ENCODE measurements at places on chromosomes 16 and 17.

DNA sequence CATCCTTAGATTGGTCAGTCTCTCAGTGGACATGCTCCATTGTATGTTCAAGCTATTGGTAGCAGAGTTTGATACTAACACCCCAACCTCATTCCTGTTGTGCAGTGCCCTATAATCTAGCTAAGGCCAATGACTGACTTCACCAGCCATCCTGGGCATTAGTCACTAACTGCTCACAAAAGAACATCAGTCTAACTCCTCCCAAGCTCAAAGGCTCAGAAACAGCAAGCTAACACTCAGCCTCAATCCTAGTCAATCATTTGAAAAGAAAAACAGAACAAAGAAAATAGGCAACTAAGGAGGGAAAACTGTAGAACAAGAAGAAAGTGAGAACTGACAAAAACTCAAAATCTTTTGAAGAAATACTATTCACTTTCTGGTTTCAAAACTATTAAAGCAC is 199.1 kb upstream of the C17orf78 start:
- DNase-seq, result no peak

DNA sequence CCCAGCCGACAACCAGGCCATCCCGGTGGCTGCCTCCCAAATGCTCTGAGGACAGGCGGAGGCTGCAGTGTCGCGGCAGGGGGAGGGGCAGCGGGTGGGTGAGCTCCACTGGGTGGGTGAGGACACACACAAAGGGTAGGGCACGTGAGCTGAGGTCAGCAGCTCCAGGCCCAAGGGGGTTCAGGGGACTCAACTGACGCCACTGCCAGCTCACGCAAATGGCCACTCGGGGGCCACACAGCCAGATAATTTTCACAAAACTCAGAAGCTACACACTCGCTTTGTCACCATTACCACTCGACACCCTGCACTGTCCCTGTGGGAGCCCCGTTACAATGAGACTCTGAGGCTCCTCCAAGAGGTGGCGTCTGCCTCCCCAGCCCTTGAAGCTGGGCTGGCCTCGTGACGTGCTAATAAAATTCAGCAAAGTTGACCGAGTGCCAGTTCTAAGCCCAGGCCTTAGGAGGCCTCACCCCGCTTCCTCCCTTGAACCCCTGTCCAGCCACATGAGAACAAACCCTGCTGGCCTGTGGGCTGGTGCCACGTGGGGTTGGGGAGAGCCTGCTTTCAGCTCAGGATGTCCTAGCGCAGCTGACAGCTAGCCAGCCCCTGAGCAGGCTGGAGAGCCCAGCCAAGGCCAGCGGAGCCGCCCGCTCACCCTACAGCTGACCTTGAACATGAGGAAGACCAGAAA is 56.9 kb downstream of the RMI2 start:
- DNase-seq, result no peak

- no peak for DNase-seq
Measured at GRCh38 chr17:77887464-77888241, 70.8 kb upstream of the TNRC6C start.

DNA sequence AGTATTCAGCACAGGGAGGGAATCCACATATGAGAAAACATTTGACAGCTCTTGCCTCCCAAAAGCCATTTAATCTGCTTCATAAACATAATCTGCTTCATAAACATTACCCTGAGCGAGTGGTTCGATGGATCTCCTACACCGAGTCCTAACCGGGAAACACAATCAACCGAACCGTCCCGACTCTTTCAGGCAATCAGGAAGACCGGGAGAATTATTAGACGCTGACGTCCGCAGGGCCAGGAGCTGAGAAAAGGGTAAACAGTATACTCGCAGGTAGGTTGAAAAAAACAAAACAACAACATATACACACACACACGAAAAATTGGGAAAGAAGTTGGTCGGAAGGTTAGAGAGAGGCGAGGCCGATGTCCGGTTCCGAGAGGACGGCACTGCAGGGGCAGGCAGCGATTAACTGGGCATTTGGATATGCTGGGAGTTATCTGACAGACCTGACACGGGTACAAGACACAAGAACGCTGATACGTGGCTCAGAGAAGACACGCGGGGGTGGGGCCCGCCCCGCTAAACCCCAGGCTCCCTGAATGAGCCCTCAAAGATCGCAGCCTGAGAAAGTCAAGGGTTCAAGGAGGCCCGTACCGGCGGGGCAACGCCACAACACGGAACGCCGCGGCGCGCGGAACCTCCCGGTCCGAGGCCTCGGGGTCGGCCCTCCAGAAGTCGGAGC is 585 bp downstream of the AP1G1 start:
- no peak for DNase-seq

DNA sequence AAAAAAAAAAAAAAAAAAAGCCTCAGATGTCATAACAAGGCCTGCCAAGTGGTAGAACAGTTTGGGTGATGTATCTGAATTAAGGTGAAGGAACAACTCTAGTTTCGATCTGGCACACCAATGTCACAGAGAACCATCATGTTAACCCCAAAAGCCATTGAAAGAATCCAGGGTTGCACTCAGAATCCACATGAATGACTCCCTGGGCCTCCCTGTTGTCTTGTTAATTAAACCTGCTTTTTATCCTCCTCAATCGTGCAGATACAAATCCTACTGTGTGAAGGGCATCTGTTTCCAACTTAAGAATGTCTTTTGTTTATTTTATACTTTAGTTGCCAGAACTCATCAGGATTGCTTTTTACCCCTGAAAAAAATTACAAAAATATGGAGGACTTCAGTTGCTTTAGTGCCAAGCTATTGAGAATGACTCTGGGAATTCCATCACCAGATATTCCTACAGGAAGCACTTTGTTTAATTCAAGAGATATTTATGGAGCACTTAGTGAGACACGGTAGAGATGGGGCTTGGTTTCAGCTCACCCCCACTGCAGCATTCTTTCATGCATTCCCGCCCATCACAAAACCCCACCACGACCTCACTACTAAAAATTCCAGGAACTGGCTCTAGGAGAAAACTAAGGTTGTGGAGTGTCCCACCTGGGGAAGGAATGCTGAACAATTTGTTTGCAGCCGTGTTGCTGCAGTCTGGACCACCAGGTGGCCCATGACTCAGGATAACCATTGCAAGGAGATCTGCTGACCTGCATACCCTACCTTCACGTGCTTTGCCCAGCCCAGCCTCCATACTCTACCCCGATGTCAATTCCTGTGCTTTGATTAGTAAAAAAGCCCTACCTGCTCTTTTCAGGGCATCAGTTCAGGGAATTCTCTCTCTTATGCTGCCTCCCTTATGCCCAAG is 63.8 kb upstream of the GPRC5B start:
- DNase-seq, result no peak

GRCh38 chr17:82092995-82093751 is 4.9 kb downstream of the FASN start:
- DNase-seq, result no peak

DNA sequence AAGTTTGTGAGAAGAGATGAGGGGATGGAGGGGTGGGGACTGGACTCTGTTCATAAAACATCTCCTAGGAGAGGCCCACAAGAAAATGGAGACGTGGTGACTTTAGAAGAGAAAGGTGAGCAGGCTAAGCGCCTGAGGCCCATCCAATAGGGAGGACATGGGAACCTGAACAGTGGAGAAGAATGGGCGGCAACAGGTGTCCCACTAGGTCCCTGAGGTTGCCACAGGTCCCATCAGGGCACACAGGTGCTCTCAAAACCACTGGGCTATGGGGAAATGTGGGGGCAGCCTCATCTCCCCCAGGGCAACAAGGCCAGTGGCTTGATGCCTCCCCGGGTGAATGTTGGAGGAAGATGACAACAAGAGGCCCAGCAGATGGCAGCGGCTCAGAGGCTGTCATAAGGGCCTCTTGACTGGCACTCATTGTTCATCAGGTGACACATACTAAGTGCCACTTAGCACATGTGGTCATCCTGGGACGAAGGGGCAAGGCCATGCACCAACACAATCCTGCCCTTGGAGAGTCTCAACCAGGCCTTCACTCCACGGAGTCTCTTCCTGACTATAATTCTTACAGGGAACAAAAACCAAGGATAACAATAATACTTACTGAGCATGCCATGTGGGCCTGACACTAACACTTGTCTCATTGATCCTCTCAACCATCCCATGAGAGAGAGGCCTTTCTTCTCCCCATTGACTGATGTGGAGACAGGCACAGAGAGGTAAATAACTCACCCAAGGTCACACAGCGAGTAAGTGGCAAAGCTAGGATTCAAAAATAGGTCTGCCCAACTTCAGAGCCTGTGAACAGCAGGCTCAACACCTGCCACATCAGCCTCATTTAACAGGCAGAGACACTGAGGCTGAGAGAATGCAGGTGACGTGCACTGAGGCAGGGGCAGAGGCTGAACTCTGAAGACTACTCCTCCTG is 38.0 kb downstream of the CUEDC1 start:
- DNase-seq, result no peak

DNA sequence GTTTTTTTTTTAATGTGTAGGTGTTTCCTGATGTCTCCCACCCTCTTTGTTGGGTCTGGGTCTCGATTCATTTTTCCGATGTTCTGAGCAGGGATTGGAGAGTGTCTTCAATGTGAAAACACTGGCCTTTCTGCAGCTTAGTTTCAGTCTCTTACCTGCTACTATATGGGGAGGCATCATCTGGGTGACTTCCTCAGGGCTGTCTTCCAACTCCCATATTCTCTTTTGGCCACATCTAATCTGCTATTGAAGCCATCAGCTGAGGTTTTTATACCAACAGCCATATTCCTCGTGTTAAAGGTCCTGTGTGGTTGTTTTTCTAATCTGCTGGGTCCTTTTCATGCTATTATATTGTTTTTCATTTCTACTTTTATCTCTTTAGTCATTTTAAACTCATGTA is 13.2 kb upstream of the SSTR5 start:
- DNase-seq, result no peak

- DNase-seq, result no peak
Measured at GRCh38 chr17:53471514-53471913, 351.2 kb upstream of the KIF2B start.

DNA sequence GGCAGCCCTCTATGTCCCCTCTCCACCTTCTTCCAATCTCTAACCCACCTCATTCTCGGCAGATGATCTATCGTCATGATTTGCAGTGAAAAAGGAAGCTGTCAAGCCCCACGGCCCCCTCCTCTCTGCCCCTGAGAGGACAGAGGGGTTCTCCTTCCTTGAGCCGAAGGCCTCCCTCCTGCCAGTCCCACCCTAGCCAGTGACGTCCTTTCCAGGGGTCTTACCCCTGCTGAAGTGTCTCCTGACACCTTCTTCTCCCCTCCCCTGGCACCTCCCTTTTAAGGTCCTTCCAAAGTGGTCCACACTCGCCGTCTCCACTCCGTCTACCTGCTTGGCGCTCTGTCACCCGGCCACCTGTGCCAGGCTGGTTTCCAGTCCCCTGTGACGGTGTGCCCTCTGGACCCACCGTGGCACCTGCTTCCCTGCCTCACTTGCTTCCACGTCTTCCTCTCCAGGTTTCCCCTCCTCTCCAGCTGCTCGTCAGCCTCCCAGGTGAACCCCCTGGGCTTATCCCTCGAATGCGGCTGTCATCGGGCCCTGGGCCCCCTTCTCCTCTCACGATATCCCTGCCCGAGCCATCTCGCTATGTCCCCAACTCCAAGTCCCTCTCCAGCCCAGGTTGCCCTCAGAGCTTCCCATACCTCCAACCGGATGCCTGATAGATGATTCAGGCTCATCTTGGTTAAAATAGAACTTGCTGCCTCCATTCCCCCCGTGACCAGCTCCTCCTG is 5.7 kb downstream of the CCDC102A start:
- DNase-seq, result no peak

GRCh38 chr17:63647065-63647725 is 25.0 kb downstream of the MAP3K3 start:
- DNase-seq, result no peak

DNA sequence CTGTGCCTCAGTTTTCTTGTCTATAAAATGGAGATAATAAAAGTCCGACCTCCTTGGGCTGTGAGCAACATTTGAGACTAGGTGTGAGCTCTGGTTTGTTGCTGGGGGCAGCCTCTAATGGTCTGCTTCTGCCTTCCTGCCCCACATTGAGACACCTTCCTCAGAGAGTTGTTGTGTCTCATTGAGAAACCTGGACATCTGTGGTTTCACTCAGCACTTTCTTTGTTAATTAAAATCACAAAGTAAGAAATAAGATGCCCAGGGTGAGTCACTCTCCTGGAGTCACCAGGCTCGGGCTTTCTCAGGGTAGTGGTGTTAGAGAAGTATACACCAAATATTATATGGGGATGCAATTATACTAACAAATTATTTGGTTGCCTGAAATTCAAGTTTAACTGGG is 389.2 kb upstream of the SALL1 start:
- no peak for DNase-seq

DNA sequence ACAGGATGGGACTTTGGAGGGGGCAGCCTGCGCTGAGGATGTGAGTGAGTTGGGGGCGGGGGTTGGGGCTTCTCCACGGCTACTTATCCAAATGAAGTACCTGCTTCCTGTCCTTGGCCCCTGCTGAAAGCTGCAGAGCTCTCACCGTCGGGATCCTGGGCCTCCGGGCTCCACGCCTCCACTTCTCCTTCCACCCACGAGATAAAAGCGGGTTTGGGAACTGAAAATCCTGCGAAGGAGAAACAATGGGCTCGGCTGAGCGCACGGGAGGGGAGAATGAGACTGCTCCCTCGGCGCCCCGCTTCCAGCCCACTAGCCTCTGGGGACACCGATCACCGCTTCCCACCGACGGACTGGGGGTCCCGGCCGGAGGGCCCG is 486 bp downstream of the ZNF785 start:
- DNase-seq, result no peak

DNA sequence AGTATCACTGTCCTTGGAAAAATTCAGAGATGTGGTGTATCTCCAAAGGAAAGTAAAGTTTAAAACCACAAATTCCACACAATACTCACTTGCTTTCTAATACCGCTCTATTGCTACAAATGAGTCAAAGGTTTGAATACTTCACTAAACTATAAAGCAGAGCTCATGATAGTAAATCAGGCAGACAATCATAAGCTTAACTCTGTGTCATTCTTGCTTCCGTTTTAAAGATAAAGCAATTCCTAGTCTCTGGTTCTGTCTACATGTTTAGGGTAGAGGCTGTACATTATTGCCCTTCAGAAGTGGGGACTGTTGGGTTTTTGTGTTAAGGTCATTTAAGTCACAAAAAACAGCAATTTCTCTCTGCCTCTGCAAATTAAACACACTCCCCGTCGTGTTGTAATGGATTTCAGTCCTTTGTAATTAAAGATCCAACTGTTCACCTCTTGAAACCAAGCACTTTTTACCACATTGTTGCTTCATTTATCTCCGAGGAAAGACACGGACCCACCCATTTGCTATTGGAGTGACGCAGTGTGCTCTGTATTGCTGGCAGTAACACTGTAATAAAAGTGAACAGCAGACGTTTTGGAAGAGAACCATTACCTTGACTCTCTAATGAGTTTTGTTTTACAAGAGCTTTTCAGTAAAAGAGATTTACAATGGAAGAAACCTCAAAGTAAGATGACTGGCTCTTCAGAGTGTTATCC is 83.1 kb upstream of the CNTNAP4 start:
- no peak for DNase-seq

Measured in type B pancreatic cell (in vitro differentiated cells).